T-cell (primary cell): ENCODE measurements at places on chromosomes 5 and 9.
A peak's percentile ranks its signal among the peaks of the same experiment; 100 is the strongest.

DNA sequence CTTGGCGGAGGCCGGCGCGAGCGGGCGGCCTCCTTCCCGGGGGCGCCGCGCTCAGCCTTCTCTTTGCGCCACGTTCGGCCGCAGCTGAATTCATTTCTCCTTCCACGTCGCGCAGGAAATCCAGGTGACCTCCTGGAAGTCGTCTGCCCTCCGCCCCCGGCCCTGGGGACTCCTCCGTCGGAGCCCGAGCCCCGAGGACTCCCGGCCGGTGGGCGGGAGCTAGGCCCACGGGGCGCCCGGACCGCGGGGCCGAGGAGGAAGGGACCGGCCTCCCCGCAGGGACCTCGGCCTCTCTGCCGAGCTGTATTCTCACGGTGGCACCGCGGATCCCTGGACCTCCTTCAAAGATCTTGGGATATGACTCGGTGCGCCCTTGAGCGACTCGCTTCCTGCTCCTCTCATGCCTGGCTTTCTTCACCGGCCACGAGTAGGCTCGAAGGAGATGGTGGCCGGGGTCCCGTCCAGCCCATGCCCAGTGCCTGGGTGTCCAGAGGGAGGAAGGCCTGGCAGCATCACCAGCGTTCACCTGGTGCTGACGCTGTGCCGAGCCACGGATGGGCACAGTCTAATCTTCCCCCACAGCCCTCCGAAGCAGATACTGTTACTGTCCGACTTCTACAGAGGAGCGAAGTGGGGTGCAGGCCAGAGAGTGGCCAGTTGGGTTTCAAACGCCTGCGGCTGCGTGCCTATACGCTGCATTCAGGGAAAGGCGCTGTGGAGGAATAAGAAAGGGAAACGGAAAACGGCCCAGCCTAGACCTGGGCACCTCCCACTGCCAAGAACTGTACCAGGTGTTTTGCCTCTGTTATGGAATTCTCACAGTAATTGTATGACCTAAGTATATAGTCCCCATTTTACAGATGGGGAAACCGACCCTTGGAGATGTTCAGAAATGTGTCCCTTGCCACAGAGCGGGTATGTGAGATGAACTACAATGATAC, 47.3 kb downstream of the PAX5 start:
- DNase-seq: no peak

- DNase-seq: no peak
Measured at GRCh38 chr5:141958113-141958512, at the start of gene PCDH12. PCDH12 (minus strand) TSS chr5:141958202; CDS start chr5:141957851, 351 bp downstream.

DNA sequence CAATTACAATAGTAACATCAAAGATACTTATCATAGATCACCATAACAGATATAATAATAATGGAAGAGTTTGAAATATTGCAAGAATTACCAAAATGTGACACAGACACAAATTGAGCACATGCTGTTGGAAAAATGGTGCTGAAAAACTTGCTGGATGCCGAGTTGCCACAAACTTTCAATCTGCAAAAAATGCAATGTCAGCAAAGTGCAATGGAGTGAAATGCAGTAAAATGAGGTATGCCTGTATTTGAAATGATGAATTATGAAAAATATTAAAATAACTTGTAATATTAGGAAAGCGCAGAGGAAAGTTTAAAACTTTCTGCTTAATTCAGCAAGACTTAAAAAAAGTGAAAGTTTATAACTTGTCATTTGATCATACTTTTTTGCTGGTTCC, 12.0 kb upstream of the PCBD2 start:
- DNase-seq: no peak

- DNase-seq: no peak
Measured at GRCh38 chr5:88944751-88945531, 62.0 kb upstream of the MEF2C start.

GRCh38 chr5:14675865-14676300, 11.4 kb downstream of the OTULIN start:
- DNase-seq: no peak

- no peak for DNase-seq
Measured at GRCh38 chr5:71637133-71637532, 50.0 kb downstream of the MCCC2 start.

GRCh38 chr5:10933121-10933520, 172.1 kb upstream of the DAP start:
- no peak for DNase-seq

- DNase-seq: no peak
Measured at GRCh38 chr9:114606597-114607207, 4.4 kb upstream of the TMEM268 start.

DNA sequence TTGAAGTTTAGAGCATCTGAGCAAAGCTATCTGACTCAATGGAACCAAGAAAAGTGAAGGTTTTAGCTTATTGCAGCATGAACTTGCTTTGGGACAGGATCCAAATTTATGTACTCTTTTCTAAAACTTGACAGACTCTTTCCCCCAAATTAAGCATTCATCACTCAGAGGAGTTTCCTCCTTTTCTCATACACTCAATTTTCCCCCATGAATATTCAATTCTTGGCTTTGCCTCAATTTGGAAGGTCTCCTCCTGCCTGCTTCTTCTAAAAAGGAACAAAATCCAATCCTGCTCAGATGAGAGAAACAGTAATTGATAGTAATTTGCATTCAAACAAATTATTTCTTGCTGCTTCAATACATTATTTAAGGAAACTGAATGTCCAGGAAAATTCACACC, 5.0 kb downstream of the ACTL7A start:
- no peak for DNase-seq

DNA sequence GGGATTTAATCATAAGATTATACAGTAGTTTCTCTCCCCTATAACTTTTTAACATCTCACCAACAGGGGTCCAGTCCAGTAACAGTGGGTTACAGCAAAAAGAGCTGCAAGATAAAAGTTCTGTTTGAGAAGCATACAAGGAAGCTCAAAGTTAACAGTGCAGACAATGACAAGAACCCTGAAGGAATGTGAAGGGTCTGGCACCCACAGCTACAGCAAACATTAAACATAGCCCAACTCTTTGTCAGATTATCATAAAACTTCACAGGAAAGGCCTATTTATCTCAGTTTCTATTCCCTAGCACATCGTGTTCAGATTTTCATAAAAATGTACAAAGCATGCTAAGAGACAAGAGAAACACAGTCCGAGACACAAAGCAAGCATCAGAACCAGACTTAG, 309.4 kb downstream of the DIRAS2 start:
- no peak for DNase-seq

GRCh38 chr9:135244271-135245221, 157.1 kb downstream of the OLFM1 start:
- DNase-seq: no peak

- DNase-seq: no peak
Measured at GRCh38 chr5:9170026-9170425, 375.8 kb downstream of the SEMA5A start.

DNA sequence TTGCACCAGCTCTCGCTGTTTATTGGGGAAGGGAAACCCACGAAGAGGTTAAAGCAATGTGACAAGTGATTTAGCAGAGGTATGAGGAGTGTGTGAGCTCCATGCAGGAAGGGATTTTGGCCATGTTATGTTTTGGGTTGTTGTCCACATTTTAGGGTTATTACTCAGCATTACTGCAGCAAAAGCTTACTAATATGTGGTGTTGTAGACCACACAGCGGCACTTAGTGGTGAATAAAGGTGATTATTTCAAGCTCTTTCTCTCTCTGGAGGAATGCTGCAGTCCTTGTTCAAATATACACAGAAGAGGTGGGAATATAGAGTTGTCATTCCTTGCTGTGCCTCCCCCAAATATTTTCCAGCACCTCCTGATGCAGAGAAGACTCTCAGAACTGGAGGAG, 29.7 kb upstream of the AKNA start:
- DNase-seq: no peak

GRCh38 chr5:58871648-58872242, 288.9 kb downstream of the RAB3C start:
- no peak for DNase-seq

GRCh38 chr5:38666668-38667498, 110.4 kb upstream of the LIFR start:
- DNase-seq: no peak

GRCh38 chr5:145130996-145131395, 704.1 kb downstream of the PRELID2 start:
- DNase-seq: no peak

GRCh38 chr9:8011974-8012373, 212.4 kb upstream of the DMAC1 start:
- no peak for DNase-seq

- DNase-seq: no peak
Measured at GRCh38 chr9:120477534-120478001, 102.4 kb downstream of the CDK5RAP2 start.

DNA sequence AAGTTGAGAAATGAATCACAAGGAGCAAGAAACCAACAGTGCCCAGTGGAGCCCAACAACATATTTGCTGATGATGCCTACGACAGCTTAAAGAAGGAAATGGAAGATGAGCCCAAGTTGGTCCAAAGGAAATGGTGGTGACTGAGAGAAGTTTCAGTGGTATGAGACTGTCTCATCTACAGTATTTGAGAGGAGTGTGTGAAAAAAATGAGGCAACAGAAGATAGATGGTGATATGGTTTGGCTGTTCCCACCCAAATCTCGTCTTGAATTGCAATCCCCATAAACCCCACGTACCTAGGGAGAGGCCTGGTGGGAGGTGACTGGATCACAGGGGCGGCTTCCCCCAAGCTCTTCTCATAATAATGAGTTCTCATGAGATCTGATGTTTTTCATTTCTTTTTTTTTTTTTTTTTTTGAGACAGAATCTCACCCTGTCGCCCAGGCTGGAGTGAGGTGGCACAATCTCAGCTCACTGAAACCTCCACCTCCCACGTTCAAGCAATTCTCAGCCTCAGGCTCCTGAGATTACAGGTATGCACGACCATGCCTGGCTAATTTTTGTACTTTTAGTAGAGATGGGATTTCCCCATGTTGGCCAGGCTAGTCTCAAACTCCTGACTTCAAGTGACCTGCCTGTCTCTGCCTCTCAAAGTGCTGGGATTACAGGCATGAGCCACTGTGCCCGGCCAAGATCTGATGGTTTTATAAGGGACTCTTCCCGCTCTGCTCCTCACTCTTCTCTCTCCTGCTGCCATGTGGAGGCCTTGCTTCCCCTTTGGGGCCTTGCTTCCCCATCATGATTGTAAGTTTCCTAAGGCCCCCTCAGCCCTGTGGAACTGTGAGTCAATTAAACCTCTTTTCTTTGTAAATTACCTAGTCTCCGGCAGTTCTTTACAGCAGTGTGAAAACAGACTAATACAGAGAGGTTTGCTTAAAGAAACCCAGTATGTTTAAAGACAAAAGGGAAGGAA, 30.2 kb downstream of the EFCAB9 start:
- no peak for DNase-seq

DNA sequence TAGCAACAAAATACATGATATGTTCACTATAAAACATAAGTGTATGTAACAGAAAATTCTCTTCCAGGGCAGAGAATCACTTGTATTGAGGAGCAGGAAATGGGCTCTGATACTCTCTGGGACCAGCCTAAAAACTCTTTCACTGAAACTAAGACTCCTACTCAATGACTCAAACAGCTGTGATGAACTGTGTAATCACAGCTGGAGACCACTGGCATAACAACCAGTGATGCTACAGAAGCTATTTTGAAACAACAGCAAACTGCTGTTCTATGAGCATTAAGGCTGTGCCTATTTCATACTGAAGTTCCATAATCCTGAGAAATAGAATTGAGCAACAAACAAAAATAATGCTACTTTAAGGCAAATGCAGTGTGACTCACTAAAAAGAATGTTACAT, 594.0 kb downstream of the HINT1 start:
- DNase-seq: no peak

- no peak for DNase-seq
Measured at GRCh38 chr9:128946571-128947276, 679 bp downstream of the DOLK start.

DNA sequence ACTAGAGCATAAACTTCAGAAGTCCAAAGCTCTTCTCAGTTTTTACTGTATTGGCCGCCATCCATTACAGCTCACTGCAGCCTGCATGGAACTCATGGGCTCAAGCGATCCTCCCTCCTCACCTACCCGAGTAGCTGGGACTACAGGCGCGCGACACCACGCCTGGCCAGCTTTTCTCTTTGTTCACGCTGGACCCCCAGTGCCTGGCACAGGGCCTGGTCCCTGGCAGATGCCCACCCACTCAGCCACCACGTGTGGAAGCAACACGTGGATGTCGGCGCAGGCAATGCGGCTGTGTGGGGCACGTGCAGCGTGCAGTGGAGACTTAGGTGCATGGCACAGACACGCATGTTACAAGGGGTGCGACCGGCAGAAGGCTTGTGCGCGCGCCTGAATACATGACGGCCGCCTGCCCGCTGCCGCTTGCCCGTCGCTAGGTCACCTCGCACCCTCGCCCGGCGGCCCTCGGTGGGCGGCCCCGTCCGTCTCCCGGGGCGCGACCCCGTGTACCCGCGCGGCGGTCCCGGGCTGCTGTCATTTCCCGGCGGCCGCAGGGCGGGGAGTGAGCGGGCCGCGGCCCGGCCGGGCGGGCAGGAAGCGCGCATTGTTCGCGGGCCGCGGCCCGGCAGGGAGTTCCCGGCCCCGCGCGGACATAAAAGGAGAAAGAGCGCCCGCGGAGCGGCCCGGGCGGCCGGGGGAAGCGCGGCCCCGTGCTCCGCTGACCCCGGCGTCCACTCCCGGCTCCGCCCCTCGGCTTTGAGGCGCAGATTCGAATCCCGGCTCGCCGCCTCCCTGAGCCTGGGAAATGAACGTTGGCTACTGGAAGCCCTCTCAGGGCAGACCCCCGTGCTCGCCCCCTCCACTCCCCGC, 24.1 kb upstream of the PTGS1 start:
- DNase-seq: no peak

- DNase-seq: no peak
Measured at GRCh38 chr9:20253635-20254034, 368.7 kb downstream of the MLLT3 start.

GRCh38 chr9:68876273-68876672, 137.6 kb downstream of the PRKACG start:
- no peak for DNase-seq

GRCh38 chr5:51396797-51397196, 13.5 kb downstream of the ISL1 start:
- no peak for DNase-seq

- peak; percentile 58 for DNase-seq
Measured at GRCh38 chr9:137449931-137450538, 8.9 kb upstream of the ENTPD8 start.

DNA sequence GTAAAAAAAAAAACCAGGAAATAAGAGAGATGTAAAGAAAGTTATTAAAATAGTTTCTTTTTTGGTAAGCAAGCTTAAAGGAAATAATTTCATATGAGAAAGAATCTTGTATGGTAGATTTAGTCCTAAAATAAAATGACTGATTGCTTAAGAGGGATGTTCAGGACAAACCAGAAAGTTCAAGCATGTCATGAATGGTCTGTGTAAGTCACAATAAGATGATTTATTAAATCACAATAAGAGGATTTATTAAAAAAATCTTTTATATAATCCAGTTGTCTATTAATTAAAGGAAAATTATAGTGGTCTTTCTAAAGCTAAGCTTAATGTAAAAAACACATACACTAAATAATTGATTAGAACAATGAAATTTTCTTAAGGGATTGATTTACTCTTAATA, 91.8 kb upstream of the OR13F1 start:
- no peak for DNase-seq
